ENCODE measurements at places on chromosomes 7 and 10.

- no peak for DNase-seq
Observed at GRCh38 chr7:100571829-100572116, 1.9 kb downstream of the SAP25 start.

DNA sequence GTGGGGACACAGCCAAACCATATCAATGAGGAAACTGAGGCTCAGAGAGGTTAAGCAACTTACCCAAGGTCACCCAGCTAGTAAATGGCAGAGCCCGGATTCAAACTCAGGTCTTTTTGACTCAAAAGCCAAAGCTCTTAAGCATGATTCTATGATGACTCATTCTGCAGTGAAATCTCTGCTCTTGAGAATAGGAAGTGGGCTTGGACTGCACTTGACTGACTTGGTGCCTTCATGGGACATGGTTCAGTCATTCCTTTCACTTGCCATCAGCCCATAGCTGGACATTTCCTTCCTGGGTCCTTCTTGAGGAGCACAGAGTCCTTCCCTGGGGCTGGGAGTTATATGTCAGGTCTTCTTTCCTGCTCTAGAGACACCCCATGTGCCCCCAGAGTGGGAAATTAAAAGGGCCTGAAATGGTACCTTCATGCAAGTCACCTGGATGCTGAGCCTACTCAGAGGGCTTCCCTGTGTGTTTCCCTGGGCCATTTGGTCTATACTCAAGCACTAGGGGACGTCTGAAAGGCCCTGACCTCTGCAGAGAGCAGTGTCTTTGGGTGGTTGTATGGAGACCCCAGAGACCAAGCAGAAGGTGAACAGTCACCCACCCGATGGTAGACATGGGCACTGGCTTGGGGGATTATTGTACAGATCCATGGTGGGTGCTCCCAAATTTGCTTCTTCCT, 62.4 kb upstream of the SDK1 start:
- DNase-seq: no peak

GRCh38 chr7:97959046-97959445, 30.9 kb downstream of the OCM2 start:
- DNase-seq: no peak

- DNase-seq: no peak
Observed at GRCh38 chr7:142185801-142186200, 72.1 kb downstream of the PRSS58 start.

DNA sequence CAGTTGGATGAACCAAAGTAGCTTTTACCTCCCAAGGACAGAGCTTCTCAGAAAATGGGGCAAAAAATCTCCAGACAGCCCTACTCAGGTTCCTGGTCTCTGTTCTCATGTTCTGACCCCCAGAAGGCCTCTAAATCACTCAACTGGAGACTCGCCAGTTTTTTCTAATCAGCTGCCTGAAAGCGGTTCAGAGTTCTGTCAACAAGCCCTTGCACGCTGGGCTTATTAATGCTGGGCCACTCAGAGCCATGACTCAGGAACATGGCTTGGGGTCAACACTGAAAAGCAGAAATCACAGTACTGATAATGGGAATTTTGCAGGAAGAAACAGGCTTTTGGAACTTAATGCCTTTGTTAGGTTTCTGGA, 15.3 kb downstream of the ECHDC3 start:
- no peak for DNase-seq

GRCh38 chr10:36455526-36456133, 669.8 kb upstream of the ANKRD30A start:
- no peak for DNase-seq

GRCh38 chr10:131656431-131656841, 244.4 kb upstream of the PPP2R2D start:
- DNase-seq: no peak

- DNase-seq: peak; percentile 72
Observed at GRCh38 chr7:127588019-127588696, at the start of gene ARF5. ARF5 (plus strand) TSS chr7:127588411; CDS start chr7:127588499, 88 bp downstream.

GRCh38 chr7:121084748-121085336, 96.3 kb downstream of the CPED1 start:
- DNase-seq: no peak
